ENCODE measurements at places on chromosomes 2 and 18. TPM values are rescaled to one million over a fixed set of nuclear protein-coding genes. Genes with fewer than 3 reads are reported as not detected.

The UGT1A5 gene
- total RNA-seq: 0.41 TPM

The MOGAT1 gene
- total RNA-seq: not detected

The LYPD1 gene
- total RNA-seq: not detected

The PCARE gene
- total RNA-seq: not detected

The RTP5 gene
- total RNA-seq: 0.14 TPM

The GBX2 gene
- total RNA-seq: not detected

The LCT gene
- total RNA-seq: not detected

The LRP2 gene
- 9.5 TPM for total RNA-seq

The LIMS2 gene
- total RNA-seq: 63.2 TPM

The GCKR gene
- total RNA-seq: not detected

The CAD gene
- 63.6 TPM for total RNA-seq

The RFTN2 gene
- total RNA-seq: 2.3 TPM

The VAMP8 gene
- total RNA-seq: 108 TPM

The MAP3K19 gene
- not detected for total RNA-seq

The KATNAL2 gene
- 4.2 TPM for total RNA-seq

The LYPD6 gene
- 2.3 TPM for total RNA-seq

The MC4R gene
- not detected for total RNA-seq

The RAB6D gene
- total RNA-seq: 0.77 TPM

The ITPRIPL1 gene
- total RNA-seq: 1.8 TPM

The GTF3C2 gene
- total RNA-seq: 66.1 TPM

The SLC9A4 gene
- total RNA-seq: not detected

The NEMP2 gene
- total RNA-seq: 14.0 TPM

The KCNK3 gene
- total RNA-seq: 11.1 TPM

The EMILIN1 gene
- total RNA-seq: 149 TPM

The SAG gene
- total RNA-seq: 0.45 TPM

The GAREM1 gene
- total RNA-seq: 9.5 TPM

The RAPH1 gene
- total RNA-seq: 35.0 TPM

The GPD2 gene
- 26.6 TPM for total RNA-seq

The CTNNA2 gene
- total RNA-seq: 24.3 TPM

The PLEKHH2 gene
- total RNA-seq: 25.2 TPM

The SPDYA gene
- total RNA-seq: 0.73 TPM

The FABP1 gene
- total RNA-seq: not detected

The C2orf49 gene
- 13.1 TPM for total RNA-seq

The UGT1A10 gene
- total RNA-seq: not detected

The MC2R gene
- total RNA-seq: not detected

The NHEJ1 gene
- total RNA-seq: 16.9 TPM

The DSC1 gene
- total RNA-seq: 0.23 TPM

The ELOA2 gene
- total RNA-seq: not detected

Measured in prostate gland (tissue), 2 donors.